Esophagus mucosa (tissue), 1 donor: ENCODE measurements at places on chromosomes 6 and 20. TPM values are rescaled to one million over a fixed set of nuclear protein-coding genes. Genes with fewer than 3 reads are reported as not detected.
A peak's percentile ranks its signal among the peaks of the same experiment; 100 is the strongest.

DNA sequence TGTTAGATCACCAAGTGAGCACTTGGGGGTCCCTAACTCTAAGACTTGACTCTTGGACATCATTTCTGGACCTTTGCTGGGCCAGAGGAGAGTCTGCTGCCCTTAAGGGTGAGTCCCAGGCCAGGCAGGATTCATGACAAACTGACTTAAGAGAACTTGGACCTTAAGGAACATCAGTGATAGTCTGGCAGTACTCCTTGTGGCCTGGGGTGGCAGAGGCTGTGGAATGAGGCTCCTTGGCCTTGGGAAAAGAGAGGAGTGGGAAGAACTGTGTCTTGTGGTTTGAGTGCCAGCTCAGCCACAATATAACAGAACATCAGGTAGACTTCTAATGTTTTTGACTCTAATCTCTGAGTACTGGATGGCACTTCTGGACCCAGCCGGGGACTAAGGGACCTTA, 478.7 kb downstream of the MEI4 start:
- ATAC-seq = no peak

GRCh38 chr6:118660218-118660569, 8.8 kb upstream of the CEP85L start:
- no peak for ATAC-seq

DNA sequence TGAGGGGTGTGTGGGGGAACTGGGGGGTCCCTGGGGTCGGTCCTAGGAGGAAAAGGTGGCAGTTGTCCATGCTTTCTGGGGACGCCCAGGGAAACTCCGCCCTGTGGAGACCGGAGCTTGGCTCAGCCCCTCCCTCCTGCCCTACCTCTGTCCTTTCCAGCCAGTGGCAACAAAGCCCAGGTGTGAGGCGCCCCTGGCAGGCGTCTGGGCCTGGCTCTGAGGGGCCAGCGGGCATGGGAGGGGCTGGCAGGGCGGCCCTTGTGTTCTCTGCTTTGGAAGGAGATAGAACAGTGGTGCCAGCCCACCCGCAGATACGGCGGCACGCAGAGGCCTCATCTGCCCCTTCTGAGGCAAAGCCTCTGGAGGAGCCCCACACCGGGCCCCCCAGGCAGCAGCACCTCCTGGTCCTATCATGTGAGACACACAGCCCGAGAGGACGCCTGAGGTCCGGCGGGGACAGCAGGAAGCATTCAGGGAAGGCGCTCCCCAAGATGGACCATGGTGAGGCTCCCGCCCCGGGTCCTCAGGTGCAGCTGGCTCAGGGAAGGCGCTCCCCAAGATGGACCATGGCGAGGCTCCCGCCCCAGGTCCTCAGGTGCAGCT, 47.9 kb downstream of the YTHDF1 start:
- ATAC-seq = no peak

DNA sequence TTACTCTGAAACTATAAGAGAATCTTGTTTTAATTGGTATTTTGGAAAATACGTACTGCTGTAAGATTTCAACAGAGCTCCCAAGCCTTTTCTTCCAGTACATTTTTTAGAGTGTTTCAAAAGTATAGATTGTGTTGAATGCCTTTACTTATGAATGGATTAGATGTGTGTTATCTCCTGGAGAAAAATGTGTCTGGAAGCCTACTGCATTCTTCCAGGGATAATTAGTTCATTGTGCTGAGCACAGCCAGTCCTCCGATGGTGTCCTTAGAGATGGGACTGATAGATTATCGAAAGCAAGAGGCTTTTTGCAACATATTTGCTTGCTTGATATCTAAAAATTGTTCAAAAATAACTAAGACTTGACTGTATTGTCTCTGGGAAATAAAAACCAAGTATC, 114.2 kb downstream of the PLEKHG1 start:
- ATAC-seq = no peak

DNA sequence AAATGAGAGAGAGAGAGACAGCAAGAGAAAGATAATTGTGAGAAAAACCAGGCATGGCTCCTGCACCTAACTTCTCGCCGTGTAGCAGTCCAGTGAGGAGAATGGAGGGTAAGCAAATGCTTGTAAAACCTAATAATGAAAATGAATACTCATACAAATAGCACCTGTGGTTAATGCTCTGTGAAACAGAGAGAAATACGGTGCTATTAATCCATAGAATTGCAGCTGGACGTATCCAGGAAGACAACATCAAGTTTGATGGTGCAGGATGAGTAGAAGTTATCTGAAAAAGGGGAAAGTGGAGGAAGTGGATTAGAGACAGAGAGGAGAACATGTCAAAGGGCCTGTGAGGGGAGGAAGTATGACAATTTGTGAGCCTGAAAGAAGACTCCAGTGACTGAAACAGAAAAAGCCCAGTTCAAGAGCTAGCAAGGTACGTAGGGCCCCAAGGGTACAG, 89.4 kb upstream of the PAK5 start:
- ATAC-seq = no peak

- ATAC-seq = no peak
Observed at GRCh38 chr20:53028337-53029007, 56.3 kb downstream of the TSHZ2 start.

- ATAC-seq = no peak
Observed at GRCh38 chr20:14344746-14345145, 7.3 kb upstream of the FLRT3 start.

DNA sequence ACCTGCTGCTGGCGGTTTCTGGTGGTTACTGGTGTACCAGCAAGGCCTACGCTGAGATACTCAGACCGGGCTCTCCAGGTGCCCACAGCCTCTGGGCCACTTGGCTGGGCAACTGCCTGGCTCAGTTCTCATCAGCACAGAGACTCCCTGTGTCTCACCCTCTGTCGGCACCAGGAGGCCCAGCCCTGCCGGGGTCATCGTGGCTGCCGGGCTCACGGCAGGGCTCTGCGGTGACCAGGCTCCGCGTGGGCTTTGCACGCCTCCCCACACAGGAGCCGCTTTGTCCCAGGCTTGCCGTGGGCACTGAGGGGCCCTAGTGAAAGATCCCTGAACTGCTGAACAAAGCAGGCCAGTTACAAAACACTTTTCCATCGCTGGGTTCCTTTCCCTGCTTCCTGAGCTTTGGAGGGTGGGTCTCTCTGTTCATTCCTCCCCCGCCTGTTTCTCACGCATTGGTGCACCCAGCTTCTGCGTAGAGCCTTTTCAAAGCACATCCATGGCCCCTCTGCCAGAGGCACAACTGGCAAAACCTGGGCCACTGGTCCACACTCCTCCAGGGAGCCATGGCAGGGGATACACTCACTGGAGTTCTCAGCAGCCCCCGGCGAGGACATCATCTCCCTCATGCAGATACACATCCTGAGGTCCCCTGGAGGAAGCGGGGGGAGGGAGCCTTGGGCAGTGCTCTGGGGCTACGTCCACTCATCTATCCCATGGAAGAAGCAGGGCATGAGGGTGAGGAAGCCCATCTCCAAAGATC, 117.0 kb downstream of the NFATC2 start:
- no peak for ATAC-seq

DNA sequence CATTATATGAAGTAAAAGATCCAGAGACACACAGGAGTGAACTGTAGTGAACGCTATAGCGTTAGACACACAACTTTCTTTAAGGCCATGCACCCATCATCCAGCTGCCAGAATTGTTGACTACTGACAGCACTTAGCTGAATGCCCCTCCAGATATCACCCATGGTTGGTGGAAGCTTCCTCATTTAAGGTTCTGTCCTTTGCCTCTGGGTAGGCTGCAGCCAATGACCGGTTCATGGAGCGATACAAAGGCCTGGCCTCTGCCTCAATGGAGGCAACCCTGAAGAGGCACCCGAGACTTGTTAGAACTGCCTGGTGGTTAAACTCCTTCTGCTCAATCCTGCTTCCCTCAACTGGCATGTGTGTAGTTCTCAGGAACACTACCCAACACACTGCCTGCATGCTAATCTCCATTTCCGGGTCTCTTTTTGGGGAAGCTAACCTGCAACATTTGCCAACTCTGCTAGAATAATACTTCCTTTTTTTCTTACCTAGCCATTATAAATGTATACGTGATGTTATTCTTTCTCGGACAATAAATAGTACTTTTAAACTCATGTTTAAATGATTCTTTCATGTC, 49.8 kb upstream of the THEMIS start:
- no peak for ATAC-seq

- ATAC-seq = no peak
Observed at GRCh38 chr6:150697515-150697914, 97.8 kb downstream of the PLEKHG1 start.

- no peak for ATAC-seq
Observed at GRCh38 chr6:162058281-162058875, 669.2 kb downstream of the PRKN start.

GRCh38 chr6:104486035-104486434, 373.7 kb downstream of the HACE1 start:
- no peak for ATAC-seq

- no peak for ATAC-seq
Observed at GRCh38 chr6:125722886-125723285, 26.5 kb upstream of the HEY2 start.

DNA sequence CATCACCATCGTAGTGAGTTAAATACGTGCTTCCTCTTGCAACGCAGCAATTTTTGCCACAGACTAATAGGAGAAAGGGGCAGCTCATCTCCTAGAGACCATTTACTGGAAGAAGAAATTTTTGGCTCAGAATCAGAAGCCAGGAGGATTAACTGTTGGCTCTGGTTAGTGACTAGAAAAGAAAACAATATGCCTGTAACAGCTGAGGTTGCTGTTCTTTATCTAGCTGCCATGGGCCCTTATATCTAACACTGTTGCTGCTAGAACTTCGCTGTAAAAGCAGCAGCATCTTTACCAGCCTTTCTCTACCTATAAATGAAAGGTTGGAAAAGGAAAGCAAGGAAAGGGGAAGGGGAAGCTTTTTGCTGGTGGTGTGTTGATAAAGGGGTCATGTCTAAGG, 65.9 kb downstream of the FAM135A start:
- no peak for ATAC-seq

DNA sequence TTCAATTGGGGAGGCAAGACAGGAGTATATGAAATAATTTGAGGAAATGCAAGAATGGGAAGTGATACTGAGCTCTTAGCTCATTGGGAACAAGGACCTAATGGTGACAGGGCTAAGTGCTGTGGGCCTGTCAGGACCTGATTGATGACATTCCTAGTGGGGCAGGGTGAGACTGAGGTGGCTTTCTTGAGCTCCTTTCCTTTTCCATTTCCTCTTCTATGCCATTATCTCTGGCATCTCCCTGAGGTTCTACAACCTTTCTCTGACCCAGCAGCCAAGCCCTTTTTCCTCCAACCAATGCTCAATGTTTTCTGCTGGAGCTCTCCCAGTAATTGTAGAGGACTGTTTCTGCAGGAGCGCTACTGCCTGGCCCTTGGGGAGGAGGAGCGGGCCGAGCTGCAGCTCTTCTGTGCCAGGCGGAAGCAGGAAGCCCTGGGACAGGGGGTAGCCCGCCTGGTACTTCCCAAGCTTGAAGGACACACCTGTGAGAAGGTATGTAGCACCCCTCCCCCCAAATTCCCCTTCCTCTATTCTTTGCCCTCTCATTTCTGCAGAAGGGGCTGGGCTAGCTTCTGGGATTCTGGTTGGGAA, 2.8 kb upstream of the TOMM6 start:
- ATAC-seq = peak; percentile 22

DNA sequence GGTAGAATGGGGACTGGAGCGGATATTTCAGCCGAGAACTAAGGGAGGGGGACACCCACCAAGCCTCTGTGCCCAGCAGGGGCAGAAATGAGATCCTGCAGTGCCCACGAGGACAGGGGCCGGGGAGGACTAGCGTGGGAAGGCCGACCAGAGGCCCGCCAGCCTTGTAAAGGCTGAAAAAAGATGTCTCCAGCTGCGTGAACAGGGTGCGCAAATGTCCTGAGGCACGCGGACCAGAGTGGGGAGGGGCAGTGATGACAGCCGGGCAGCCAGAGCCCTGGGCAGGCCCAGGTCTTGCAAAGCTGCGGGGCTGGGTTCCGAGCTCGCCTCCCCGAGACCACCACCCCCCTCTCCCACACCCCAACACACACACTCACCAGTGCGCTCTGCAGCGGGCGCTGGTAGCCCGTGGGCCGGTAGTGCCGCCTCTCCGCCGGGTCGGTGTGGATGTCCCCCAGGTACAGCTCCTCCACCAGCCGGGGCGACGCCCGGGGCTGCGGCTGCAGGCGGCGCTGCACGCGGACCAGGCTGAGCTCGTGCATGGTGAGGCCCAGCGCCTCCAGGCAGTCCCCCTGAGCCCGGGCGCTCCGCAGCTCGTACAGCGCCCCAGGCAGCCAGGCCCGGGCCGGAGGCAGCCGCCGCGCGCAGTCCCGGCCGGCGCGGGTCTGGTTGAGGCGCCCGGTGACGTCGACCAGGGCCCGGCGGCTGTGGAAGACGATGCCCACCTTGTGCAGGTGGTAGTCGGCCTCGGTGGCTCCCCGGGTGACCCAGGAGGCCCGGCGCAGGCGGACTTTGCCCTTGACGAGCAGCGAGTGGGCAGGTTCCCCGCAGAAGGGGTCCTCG, 48.2 kb downstream of the APCDD1L start:
- ATAC-seq = no peak

DNA sequence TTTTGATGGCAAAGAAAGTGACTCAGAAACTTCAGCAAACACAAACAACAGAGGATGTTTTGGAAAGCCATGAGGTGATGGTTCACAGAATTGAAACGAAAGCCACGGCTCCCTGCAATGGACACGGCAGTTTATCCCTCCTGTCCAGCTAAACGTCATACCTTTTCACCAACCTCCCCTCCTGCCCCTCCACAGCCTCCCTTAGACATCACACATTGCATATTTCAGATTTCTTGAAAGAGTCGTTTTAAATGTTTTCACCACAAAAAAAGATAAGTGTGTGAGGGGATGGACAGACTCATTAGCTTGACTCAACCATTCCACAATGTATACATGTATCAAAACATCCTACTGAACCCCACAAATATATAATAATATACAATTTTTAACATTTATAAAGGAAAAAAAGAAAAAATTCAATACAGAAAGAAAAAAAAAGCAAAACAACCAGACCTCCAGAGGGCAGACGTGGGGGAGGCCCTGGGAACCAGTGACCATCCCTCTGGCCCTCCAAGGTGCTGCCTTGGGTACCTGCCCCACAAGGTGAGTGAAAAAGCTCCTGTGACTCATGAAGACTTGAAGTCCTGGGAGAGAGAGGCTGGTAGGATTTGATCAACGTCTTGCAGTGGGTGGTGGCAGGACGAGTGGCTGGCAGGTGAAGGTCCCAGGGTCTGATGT, 117.2 kb upstream of the THBS2 start:
- peak; percentile 24 for ATAC-seq

GRCh38 chr6:169296170-169296569, 42.5 kb upstream of the THBS2 start:
- ATAC-seq = peak; percentile 74

GRCh38 chr20:61254881-61255626, 3.0 kb downstream of the CDH4 start:
- no peak for ATAC-seq

GINM1 gene
- total RNA-seq = 19.4 TPM

TGM3 gene
- total RNA-seq = 1,379 TPM

IRAK1BP1 gene
- total RNA-seq = 2.7 TPM

PTCRA gene
- total RNA-seq = not detected

TNFRSF21 gene
- total RNA-seq = 64.6 TPM

RAD21L1 gene
- not detected for total RNA-seq

C6orf15 gene
- total RNA-seq = not detected

E2F1 gene
- total RNA-seq = 3.7 TPM

RGS17 gene
- 1.6 TPM for total RNA-seq

SRXN1 gene
- 34.7 TPM for total RNA-seq

THBD gene
- total RNA-seq = 46.5 TPM

B4GALT5 gene
- 31.3 TPM for total RNA-seq
